Activated CD4-positive, alpha-beta memory T cell treated with anti-CD3 and anti-CD28 coated beads, Interleukin-2, amount 10 ng/mL, durations not matched to agents 7 days and 5 days (primary cell): ENCODE measurements at places on chromosomes 11 and 22.

- peak; percentile 73 for DNase-seq
- H3K4me3 ChIP-seq = no peak overlapping the region
- no peaks in the 10 kb centered on the region for H3K27me3 ChIP-seq
- peak overlapping the region; percentile 47 for H3K27ac ChIP-seq
These were observed 138.8 kb upstream of the SORL1-AS1 start for GRCh38 chr11:121591405-121592033.

DNA sequence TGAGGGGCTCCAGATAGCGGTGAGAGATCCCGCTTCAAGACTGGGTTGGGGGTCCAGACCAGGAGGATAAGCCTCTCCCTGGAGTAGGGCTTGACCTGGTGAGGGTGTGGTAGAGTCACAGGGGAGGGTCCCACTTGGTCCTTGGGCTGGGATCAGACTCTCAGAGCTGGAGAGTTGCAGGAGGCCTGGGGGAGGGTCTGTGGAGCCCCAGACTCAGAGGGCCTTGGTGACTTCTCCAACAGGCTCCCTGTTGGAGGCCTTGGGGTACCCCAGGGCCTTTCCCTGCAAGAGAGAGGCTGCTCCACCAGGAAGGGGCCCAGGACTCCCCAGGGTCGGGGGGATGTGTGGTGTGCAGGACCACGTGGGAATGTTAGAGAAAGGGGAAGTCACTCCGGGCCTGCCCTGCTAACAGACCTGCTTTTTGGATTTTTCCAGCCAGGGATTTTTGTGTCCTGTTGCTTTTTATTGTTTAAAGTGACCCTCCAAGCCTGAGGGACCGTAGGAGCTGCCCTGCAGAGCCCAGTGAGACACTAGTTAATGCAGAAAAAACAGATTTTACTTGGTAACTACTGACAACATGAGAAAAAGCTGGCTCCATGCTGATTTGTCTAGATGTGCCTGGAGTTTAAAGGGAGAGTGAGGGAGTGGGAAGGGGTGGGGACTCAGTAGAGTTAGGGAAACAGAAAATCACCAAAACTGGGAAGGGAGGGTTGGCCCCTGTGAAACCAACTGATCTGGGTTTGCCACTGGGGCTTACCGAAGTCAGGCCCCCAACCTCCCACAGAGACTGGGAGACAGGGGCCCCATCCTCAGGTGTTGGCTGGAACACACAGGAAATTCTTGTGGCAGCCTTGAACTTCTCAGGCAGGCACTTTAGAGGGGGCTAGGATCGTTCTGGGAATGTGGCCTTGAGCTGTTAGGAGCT lies 801 bp upstream of the TXNRD2 start:
- DNase-seq = no peak
- peaks cover 10% of the 10 kb centered on the region for H3K36me3 ChIP-seq
- peaks cover 41% of the 10 kb centered on the region for H3K4me1 ChIP-seq

- peak overlapping the region; percentile 97 for H3K27ac ChIP-seq
- H3K4me1 ChIP-seq = peaks cover 62% of the 10 kb centered on the region
- H3K36me3 ChIP-seq = peaks cover 46% of the 10 kb centered on the region
- H3K27me3 ChIP-seq = no peaks in the 10 kb centered on the region
- peak overlapping the region; percentile 94 for H3K4me3 ChIP-seq
- peak; percentile 54 for DNase-seq
These were observed 2.1 kb upstream of the PTPRCAP start for GRCh38 chr11:67439321-67440228.

DNA sequence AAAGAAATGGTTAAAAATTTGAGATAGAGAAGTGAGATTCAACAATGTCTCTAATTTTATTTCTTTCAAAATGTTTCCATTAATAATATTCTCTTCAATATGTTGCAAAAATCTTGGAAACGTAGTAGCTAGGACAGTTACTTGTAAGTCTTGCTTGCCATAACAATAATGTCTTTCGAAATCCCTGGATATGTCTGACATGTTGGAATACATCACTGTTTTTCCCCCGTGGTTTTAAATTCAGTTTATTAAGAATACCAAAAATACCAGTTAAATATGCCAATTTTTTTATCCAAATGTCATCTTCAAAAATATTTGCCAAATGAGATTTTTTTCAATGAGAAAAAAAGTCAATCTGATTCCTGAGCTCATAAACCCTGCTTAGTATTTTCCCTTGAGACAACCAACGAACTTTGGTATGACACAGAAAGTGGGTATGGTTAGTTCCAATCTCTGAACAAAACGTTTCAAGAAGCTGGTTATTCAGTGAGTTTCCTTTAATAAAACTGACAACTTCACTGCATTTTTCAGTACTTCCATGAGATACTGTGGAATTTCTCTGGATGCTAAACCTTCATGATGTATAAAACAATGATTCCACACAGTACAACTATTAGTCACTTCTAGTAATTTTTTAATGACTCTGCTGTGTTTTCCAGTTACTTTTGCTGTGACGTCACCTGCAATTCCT lies 36.7 kb upstream of the AMPD3 start:
- H3K36me3 ChIP-seq = peaks cover 3% of the 10 kb centered on the region
- H3K4me1 ChIP-seq = peaks cover 25% of the 10 kb centered on the region
- peaks cover 40% of the 10 kb centered on the region for H3K27me3 ChIP-seq
- no peak for DNase-seq
- H3K27ac ChIP-seq = no peak overlapping the region
- no peak overlapping the region for H3K4me3 ChIP-seq

- peak overlapping the region; percentile 90 for H3K4me3 ChIP-seq
- H3K27me3 ChIP-seq = no peaks in the 10 kb centered on the region
- peak overlapping the region; percentile 68 for H3K27ac ChIP-seq
- no peak for DNase-seq
- H3K36me3 ChIP-seq = peaks cover 17% of the 10 kb centered on the region
These were observed 1.4 kb downstream of the GNB1L start for GRCh38 chr22:19853058-19853878.

DNA sequence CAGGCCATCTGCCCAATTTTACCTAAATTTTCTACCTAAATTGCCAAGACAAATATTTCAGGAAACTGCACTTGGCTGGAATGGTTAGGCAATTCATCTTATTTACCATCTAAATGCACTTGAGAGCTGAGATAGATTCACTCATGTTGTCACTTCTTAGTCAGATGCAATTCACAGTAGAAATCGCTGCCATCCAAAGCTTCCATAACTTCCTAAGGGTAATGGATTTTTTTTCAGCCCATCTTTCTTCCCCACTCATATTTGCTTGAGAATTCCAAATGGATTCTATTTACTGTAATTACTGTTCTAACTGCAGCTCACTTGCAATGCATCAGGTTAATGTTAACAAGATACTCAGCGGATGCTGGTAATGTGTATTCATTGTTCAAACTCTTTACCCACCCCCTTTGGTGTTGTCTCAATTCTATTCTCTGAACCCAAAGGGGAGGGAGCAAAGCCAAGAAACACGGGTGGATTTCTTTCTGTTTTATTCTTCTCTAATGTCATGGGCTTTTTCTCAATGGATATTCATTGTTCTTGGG lies 96.0 kb downstream of the TENM4 start:
- no peak overlapping the region for H3K4me3 ChIP-seq
- no peaks in the 10 kb centered on the region for H3K36me3 ChIP-seq
- no peak for DNase-seq
- no peaks in the 10 kb centered on the region for H3K27me3 ChIP-seq

GRCh38 chr11:93541884-93542810 lies 1.0 kb downstream of the SMCO4 start:
- H3K36me3 ChIP-seq = peaks cover 6% of the 10 kb centered on the region
- H3K27me3 ChIP-seq = peaks cover 5% of the 10 kb centered on the region
- peaks cover 47% of the 10 kb centered on the region for H3K4me1 ChIP-seq
- peak overlapping the region; percentile 85 for H3K27ac ChIP-seq
- H3K4me3 ChIP-seq = peak overlapping the region; percentile 87

DNA sequence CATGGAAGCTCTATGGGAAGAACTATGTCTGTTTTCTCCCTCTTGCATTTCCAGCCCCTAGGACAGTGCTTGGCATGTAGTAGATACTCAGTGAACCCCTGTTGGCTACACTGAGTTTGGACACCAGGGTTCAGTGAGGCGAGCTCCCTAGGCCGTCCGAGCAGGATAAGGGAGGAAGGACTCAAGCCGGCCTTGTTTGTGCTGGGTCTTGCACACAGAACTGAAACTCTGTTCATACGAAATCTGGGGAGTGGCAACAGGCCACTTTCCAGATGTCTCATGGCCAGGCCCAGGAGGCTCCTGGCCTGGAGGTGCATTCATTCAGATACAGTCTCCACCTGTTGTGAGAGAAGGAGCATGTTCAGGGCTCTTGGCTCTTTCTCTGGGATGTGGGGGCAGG lies 23.6 kb upstream of the LMO1 start:
- H3K27ac ChIP-seq = no peak overlapping the region
- H3K4me1 ChIP-seq = no peaks in the 10 kb centered on the region
- no peaks in the 10 kb centered on the region for H3K36me3 ChIP-seq
- no peak for DNase-seq
- H3K4me3 ChIP-seq = no peak overlapping the region

GRCh38 chr11:26891501-26891900 lies 102.4 kb upstream of the FIBIN start:
- no peak overlapping the region for H3K4me3 ChIP-seq
- no peak overlapping the region for H3K27ac ChIP-seq

DNA sequence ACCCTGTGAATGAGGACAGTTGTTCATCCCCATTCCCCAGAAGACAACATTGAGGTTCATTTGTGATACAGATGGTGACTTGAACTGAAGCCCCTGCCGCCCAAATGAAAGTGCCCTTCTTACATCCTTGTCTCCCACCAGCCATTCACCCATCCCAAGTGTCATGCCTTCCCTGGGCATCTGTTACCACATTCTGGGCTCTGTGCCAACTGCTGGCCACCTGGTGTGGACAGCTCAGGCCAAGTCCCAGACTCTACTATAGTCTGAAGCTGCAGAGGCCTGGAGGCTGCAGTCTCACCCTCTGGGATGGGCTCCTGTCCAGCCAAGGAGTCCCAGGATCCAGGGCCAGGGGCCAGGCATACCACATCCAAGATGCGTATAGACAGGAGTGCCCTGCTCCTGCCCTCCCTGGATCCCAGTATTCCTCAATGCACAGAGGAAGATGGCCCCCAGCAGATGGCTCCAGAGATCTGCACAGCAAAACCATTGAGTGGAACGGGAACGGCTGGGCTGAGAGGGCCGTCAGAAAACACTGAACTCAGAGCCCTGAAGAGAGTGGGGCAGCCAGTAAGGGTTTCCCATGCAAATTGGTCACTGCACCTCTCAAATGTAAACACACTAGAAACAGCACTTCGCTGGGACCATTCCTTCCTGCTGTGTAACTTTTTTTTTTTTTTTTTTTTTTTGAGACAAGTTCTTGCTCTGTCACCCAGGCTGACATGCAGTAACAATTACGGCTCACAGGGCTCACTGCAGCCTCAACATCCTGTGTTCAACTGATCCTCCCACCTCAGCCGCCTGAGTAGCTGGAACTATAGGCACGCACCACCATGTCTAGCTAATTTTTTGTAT lies 22.8 kb downstream of the ARRB1 start:
- H3K36me3 ChIP-seq = no peaks in the 10 kb centered on the region
- no peaks in the 10 kb centered on the region for H3K27me3 ChIP-seq
- DNase-seq = peak; percentile 79
- peak overlapping the region; percentile 77 for H3K27ac ChIP-seq

- DNase-seq = no peak
- peaks cover 4% of the 10 kb centered on the region for H3K27me3 ChIP-seq
- H3K36me3 ChIP-seq = no peaks in the 10 kb centered on the region
- H3K4me1 ChIP-seq = no peaks in the 10 kb centered on the region
- H3K27ac ChIP-seq = no peak overlapping the region
These were observed 129.5 kb upstream of the SESN3 start for GRCh38 chr11:95360377-95361075.

DNA sequence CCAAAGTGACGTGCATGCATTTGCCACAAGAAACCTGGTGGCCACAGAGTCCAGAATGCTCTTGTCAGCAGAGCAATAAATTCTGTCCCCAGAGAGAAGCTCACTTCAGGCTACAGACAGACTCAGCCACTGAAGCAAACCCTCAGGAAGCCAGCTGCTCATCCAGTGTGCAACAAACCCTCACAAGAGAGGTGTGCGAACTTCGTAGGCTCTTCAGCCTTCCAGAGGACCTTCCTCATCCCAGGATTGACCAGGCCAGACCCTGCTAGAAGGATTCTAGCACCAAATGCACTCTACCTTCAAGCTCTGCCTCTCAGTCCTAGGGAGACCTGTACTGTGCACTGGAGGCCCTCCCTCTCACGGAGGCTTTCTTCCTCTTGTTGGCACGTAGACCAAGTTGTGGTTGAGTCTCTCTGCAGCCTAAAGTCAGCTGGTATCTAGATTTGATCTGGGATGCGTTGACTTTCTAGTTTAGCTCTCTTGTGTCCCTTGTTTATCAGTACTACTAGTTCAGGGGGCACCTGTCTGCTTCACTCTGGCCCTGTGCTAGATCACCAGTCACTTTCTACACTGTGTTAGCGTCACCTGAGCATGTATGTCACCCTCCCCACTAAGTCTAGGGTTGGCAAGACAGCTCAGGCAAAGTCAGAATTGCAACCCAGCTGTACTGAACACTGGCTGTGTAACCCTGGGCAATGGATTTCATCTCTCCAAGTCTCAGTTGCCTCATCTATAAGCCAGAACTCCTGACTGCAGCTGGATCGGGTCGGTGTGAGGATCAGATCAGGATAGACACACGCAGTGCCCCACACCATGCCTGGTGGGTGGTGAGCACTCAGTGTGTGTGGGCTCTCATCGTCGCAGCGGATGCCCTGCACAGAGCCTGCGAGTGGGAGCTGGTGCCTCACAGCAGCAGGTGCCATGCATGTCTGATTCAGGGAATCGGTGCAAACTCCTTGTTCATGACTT lies 22.1 kb upstream of the TMPRSS13 start:
- H3K4me1 ChIP-seq = peaks cover 80% of the 10 kb centered on the region
- DNase-seq = peak; percentile 69
- peaks cover 11% of the 10 kb centered on the region for H3K36me3 ChIP-seq
- H3K4me3 ChIP-seq = peak overlapping the region; percentile 73

- H3K27me3 ChIP-seq = no peaks in the 10 kb centered on the region
- H3K36me3 ChIP-seq = peaks cover 28% of the 10 kb centered on the region
- H3K4me1 ChIP-seq = peaks cover 51% of the 10 kb centered on the region
- peak within 1 kb of the TSS; percentile 87 for H3K27ac ChIP-seq
These were observed at the start of gene BRMS1 for GRCh38 chr11:66344550-66345315. Gene BRMS1, minus strand, starts transcription at chr11:66345104. Its CDS starts 2,870 bp downstream, at chr11:66342234.

DNA sequence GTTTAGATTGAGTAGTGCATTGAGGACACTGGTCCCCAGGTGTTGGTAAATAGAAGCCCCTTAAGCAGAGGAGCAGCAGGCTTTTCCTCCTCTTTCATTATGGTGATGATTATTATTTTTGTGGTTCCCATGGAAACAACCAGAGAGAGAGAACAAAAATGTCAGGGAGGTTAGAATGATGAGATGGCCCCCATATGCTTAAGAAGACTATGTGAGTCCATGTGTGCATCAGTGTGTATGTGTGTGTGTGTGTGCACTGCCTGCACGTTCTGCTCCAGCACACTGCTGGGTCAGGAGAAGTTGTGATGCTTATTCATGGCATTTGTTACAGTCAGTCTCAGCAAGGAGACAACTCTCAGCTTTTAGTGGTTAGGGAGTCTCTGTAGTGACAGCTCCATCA lies 724.2 kb downstream of the NTM start:
- no peak for DNase-seq
- H3K4me3 ChIP-seq = no peak overlapping the region
- H3K4me1 ChIP-seq = no peaks in the 10 kb centered on the region
- no peaks in the 10 kb centered on the region for H3K27me3 ChIP-seq

- peaks cover 31% of the 10 kb centered on the region for H3K27me3 ChIP-seq
- H3K27ac ChIP-seq = no peak overlapping the region
- H3K36me3 ChIP-seq = no peaks in the 10 kb centered on the region
- no peak overlapping the region for H3K4me3 ChIP-seq
These were observed 1.2 kb downstream of the MYRF start for GRCh38 chr11:61753672-61754071.
